ENCODE measurements at places on chromosomes 1 and 21.

GRCh38 chr1:50985094-50985493 lies 15.0 kb downstream of the CDKN2C start:
- no peak for DNase-seq

GRCh38 chr21:34558166-34558565 lies 46.2 kb upstream of the KCNE1 start:
- DNase-seq: no peak

- no peak for DNase-seq
Measured at GRCh38 chr1:3651026-3651929, 1.0 kb upstream of the TP73 start.

GRCh38 chr1:109539676-109540075 lies at the start of gene GPR61:
Gene GPR61, plus strand, starts transcription at chr1:109539872. Its CDS starts 3,151 bp downstream, at chr1:109543023.
- DNase-seq: no peak

DNA sequence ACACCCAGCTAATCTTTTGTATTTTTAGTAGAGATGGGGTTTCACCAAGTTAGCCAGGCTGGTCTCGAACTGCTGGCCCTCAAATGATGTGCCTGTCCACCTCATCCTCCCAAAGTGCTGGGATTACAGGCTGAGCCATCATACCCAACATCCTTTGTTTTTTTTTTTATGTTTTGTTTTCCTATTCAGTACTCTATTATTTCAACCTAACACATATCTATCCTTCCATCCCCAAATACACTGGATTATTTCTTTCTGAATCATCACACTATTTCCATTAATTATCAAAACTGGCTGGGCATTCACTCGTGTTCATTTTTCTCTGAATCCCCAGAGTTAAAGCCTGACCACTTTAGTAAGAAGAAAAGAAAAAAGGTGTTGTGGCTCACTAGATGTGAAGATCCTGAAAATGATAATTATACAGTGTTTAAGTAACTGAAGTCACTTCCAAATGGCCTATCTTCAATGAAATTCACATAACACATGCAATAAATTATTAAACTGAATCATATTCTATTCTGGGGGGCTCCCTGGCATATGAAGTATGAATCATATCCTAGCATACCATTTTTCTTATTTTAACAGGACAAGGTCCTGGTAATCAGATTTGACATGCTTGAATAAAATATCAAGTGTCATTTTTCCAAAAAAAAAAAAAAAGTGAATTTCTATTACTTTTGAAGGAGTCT lies 1754.2 kb downstream of the BRINP3 start:
- no peak for DNase-seq

- DNase-seq: no peak
Measured at GRCh38 chr1:28172713-28173150, 3.8 kb downstream of the PTAFR start.

DNA sequence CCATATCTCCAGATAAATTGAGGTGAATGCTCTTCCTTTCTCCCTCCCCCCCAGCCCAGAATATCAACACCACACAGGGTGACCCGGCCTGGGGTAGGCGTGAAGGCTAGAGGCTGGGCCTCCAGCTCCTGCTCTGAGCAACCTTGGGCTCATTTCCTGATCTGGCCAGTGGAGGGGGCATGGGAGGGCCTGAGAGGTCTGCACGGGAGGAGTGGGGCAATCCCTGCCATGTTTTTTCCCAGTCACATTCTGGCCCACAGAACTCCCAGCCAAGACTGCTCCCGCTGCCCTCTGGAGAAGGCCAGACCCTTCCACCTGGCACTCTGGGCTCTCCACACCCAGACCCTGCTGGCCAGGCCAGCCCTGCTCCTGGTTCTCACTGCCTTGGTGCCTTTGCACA lies 3.9 kb downstream of the CLDN19 start:
- no peak for DNase-seq

GRCh38 chr1:3975903-3976630 lies 76.0 kb upstream of the C1orf174 start:
- DNase-seq: no peak

GRCh38 chr1:82162486-82163420 lies 362.0 kb downstream of the ADGRL2 start:
- DNase-seq: no peak

GRCh38 chr1:67031121-67031858 lies 22.7 kb downstream of the SLC35D1 start:
- DNase-seq: no peak
